ENCODE measurements at places on chromosomes 1 and 21.

DNA sequence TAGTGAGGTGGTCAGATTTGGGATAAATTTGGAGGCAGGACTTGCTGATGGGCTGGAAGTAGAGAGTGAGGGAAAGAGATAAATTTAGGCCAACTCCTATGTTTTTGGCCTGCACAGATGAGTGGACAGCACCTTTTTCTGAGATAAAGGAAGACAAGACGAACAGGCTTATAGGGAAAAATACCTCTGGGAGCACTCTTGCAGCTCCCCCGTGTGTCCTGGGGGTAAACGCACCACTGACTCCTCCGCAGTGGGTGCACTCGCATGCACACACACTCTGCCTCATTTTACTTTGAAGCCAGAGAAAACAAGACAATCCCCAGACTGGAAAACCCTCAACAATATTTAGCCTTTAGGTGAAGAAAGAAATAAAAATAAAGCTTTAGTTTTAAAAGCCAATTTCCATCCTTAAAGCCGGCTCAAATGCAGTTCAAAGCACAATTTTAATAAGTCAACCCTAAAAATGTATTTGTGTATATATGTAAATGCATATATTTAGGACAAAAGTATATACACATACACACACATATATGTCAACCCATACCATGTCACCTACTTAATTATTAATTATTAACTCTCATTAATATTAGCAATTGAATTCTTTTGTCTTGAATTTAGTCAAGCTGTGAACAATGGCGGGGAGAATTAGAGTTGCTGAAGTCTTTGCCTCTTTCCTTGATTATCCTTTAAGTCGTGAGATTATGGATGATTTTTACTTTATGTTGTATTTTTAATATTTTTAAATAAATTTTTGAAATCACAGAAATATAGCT is 341.8 kb downstream of the ZNF326 start:
- DNase-seq, result no peak

DNA sequence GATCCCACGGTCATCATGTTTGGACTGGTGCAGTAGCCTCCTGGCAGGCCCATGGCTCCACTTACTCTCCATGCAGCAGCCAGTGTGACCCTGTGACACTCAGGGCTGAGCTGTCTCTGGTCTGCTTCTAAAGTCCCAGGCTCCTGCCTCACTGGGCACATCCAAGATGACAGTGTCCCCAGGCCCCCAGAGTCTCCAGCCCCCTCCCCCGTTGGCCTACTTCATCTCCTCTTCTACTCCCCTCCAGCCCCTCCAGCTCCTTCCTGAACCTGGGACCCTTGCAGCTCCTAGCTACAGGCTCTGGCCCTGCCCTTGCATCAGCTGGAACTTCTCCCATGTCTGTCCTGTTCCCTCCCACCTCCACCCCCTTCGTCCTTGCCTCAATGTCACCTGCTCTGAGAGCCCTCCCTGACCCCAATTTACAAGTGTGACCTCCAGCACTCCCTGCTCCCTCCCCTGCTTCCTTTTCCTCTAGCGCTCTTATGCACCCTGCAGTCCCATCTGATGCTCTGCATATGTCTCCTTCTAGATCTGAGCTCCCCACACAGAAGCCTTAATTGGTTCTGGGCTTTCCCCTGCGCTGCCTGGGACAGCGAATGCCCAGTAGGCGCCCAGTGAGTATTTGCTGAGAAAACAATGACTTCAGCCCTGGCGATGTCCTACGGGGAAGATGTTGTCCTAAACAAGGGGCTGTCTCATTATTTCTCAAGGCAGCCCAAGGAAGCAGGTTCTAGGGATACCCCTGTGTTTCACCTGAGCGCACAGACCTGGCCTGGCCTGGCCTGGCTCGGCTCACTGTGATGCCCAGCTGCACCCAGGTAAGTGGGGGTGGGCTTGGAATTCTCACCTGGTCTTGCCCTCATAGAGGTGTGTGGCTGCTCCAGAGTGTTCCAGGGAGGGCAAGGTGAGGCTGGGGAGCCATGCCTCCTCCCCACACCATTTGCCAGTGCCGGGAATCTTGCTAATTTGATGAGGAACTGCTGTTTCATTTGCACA is 600.6 kb downstream of the PTPRU start:
- DNase-seq, result no peak

DNA sequence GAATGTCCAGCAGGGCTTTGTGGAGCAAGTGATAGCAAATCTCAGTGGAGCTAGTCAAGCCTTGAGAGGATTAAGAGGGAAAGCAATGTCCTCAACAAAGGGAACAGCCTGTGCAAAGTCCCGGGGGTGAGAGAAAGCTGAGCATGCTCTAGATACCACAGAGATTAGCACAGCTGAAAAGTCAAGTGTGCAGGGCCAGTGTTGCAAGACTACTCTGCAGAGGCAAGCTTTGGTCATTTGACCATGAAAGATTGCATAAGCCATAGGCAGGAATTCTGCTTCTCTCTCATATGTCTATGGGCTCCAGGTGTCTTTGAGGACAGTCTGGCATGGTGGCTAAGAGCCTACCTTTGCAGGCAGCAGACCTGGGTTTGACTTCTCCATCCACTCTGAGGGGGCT is 181.0 kb upstream of the JUN start:
- no peak for DNase-seq

DNA sequence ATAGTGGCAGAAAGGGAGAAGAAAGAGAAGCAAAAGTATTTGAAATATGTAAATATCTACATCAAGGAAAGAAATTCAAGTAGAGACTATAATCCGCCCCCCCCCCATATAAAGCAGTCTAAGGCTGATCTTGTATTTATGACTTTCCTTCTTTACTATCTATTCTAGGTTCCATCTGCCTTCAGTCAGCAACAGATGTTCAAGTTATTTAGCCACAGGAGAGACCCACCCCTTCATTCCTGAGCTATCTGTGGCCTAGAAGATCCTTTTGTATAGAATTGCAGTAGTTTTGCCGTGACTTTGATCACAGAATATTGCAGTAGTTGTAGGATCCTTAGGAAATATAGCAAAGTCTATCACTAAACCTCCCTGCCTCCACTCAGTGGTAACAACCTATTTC is 10.7 kb upstream of the BSDC1 start:
- no peak for DNase-seq

DNA sequence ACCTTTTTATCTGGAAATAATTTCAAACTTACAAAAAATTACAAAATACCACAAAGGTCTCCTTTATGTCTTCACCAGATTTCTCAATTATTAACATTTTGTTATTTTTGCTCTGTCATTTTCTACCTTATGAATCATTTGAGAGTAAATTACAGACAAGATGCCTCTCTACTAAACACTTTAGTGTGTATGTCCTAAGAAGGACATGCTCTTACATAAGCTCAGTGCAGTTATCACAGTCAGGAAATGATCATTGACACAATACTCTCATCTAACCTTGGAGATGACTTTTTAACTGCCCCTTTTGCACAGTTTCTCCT is 378.9 kb upstream of the RUNX1 start:
- no peak for DNase-seq

DNA sequence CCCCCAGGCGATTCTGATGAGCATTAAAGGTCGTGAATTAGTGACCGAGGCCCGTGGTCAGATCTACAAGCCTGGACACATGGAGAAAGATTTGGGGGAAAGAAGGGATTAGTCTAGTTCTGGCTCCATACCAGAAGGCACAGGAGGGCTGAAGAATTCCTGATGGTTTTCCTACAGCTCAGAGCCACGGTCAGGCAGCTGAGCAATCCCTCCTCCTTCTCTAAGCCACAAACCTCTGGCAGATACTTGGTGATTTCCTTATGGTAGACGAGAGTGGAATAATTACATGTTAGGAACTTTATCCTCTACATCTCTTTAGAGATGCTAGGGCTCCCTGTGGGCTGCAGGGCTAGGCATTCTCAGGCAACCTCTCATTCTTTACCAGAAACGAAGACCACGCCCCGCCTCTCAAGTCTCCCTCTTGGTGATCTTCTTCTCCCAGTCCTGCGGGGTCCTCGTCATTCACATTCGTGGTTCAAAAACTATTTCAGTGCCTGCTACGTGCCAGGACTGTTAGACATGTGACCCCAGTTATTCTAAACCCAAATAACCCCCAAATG is 20.5 kb upstream of the ZBTB18 start:
- DNase-seq, result no peak

Measured in naive B cell (primary cell).